ENCODE measurements at places on chromosomes 5 and 9.

DNA sequence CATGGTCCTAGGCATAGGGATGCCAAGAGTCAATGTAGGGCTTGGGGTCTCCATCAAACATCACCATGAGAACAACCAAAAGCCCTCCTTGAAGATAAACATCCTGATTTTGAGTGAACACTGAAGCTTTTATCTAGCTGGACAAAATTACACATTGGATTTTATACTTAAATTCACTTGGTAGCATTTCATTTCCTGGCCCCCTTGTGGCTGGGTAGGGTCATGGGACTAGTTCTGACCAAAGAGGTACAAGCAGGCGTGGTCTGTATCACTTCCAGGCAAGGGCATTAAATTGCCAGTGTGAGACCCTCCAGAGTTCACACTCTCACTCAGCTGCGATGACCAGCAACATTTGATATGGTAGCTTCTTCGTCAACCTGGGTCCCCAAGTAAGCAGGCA, 320.3 kb downstream of the ACTL7B start:
- DNase-seq: no peak

- peak; percentile 74 for DNase-seq
Measured at GRCh38 chr5:154058055-154059038, 19.6 kb downstream of the MFAP3 start.

- DNase-seq: no peak
Measured at GRCh38 chr9:117938086-117938485, 233.9 kb downstream of the TLR4 start.

GRCh38 chr9:99953861-99954507, 47.5 kb downstream of the STX17 start:
- no peak for DNase-seq

- DNase-seq: peak; percentile 72
Measured at GRCh38 chr5:59661311-59661710, 232.2 kb downstream of the PDE4D start.

GRCh38 chr5:115558388-115558956, 13.9 kb upstream of the FEM1C start:
- no peak for DNase-seq

GRCh38 chr9:37471942-37472684, 6.9 kb upstream of the ZBTB5 start:
- DNase-seq: peak; percentile 84

- no peak for DNase-seq
Measured at GRCh38 chr9:94534901-94535300, 20.0 kb upstream of the PCAT7 start.

GRCh38 chr5:135046661-135047346, 12.8 kb upstream of the PITX1 start:
- no peak for DNase-seq

DNA sequence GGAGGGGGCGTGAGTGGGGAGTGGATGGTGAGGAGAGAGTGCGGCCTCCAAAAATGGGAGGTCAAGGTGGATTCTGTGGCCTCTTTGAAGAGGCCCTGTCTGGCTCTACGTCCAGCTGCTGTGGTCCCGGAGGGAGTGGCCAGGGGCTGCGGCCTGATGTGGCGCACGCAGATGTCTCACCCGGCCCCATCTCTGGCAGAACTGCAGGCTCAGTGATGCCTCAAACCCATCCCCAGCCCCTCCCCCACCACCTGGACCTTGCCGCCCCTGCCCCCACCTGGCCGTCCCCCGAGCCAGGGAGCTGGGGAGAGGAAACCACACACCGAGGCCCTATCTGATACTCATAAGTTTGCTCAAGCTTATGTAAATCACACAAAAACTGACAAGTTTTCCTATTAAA, 267.6 kb downstream of the PBX3 start:
- DNase-seq: no peak

DNA sequence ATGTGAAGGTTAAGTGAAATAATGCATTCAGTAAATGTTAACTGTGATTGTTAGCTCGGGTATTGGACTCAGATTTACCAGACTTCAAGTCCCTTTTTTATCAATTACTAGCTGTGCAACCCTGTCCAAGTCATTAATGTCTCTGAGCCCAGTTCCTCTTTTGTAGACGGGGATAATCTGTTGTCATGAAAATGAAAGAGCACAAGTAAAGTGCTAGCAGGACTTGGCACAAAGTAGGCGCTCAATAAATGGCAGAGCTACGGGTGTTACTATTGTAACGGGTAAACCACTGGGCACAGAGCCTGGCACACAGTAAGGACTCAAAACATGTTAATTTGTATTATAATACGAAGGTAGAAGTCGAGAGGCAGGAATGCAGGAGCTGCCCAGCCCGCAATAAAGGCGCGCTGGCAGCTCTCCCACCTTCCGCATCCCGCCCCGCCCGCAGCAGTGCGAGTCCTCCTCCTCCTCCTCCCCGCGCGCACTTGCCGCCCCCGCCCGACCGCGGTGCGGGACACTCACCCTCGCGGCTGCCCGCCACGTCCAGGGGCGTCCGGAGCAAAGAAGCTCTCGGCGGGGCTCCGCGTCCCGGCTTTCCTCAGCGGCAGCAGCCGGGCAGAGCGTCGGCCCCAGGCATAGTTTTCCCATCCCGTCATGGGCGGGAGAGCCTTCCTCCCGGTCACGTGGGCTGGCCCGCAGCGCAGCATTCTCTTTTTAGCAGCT, at the start of gene C1QTNF2:
Gene C1QTNF2, minus strand, starts transcription at position 637 of the 723 bp plus-strand sequence. CDS start 15,615 bp downstream, outside the sequence.
- peak; percentile 35 for DNase-seq

DNA sequence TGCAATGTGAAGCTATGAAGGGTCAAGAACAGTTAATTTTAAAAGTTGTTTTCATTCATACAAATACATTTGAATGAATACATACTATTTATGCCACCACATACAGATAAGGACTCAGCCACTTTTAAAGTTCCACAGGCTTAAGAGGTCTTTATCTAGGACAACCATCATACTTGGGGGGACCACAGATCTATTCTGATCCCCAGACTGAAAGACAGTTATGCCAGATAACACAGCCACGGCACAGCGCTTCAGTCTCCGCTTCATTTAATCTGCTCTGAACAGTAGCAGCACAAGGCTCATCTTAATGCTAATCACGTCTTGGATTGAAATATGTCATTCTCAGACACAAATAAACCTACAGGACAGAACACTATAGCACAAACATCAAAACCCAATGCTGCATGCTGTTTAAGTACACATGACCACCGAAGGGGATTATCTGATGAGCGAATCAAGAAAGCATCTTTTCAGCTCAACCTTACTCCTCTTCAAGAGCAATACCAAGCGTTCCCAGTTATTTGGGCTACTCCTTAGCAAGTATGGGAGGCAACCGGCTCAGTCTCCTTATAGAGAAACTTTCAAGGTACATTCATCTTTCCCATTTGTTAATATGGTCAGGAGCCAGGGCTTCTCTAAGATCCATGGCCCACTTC, 33.3 kb downstream of the PUM3 start:
- DNase-seq: no peak

DNA sequence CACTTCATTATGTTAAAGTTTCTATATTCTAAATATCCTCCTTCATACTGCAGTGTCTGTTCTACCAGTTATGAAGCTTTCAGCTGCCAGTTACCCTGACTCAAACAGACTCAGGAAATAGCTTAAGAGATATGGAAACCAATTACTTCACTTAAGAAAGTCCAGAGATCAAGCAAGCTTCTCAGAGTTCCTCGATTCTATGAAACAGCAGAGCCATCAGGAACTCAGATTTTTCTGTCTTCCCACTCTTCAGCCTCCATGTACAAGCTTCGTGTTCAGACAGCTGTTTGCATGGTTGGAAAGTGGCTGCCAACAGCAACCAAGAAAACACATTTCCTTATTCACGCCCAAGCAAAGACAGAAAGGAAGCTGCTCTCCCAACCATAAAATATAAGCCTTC, 216.1 kb downstream of the ACTL7B start:
- no peak for DNase-seq

DNA sequence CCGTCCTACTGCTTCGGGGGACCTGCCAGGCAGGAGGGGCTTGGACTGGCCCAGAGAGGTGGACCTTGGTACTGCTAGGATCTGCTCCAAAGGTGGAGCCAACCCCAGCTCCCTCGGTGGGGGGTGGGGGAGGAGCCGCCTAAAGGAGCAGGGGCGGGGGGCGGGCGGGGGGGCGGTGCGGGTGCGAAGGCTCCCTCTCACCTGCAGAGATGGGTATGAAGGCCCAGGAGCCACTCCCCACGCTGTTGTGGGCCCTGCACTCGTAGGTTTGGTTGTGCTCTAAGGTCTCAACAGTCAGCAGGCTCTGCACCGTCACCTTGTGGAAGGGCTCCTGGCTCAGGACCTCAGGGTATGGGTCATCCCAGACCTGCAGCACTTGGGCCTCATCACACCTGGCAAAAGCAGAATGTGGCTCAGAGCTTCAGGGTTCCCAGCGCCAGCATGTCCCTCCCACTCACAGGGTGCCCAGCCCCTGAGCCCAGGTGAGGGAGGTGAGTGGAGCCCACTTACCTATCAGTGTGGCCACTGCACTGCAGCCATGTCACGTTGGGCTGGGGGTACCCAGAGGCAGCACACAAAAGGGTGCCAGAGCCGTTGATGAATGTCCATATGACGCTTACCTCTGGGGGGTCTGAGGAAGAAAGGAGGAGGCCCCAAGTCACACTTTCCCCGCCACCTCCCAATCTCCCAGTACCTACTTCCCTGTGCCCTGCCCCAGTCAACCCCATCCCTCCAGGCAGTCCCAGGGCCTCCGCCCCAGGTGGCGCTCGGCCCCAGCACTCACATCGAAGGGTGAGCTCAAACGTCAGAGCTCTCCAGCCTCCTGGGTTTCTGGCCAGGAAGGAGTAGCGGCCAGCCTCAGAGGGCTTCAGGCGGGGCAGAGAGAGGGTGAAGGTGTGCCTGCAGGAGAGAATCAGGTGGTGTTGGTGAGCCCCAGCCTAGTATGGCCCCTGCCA, 16.4 kb downstream of the CSF1R start:
- no peak for DNase-seq

- no peak for DNase-seq
Measured at GRCh38 chr9:86665416-86665815, 281.9 kb downstream of the GAS1 start.

GRCh38 chr5:79824444-79824843, 134.8 kb downstream of the CMYA5 start:
- DNase-seq: no peak

- DNase-seq: no peak
Measured at GRCh38 chr5:17219006-17219422, 1.6 kb downstream of the BASP1 start.

DNA sequence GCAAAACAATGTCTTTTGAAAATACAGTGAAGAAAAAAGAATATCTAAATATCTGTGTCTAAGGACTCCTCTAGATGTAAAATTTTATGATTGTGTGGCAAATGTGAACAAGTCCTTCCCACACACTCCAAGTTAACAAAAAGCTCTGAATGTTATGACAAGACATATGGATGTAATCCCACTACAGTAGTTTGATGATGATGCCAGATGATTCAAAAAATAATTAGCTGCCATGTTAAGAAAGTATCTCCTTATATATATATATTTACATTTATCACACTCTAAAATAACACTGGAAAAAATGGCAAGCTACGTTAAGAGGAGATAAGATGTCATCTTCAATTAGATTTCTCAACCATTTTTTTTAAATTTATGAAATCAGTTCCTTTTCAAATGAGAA, 178.5 kb downstream of the NFIB start:
- DNase-seq: no peak

GRCh38 chr5:147822686-147823491, 8.6 kb downstream of the SPINK1 start:
- DNase-seq: peak; percentile 67
